Cardiac muscle cell (in vitro differentiated cells and primary cell): ENCODE measurements at places on chromosomes 1 and 21.

DNA sequence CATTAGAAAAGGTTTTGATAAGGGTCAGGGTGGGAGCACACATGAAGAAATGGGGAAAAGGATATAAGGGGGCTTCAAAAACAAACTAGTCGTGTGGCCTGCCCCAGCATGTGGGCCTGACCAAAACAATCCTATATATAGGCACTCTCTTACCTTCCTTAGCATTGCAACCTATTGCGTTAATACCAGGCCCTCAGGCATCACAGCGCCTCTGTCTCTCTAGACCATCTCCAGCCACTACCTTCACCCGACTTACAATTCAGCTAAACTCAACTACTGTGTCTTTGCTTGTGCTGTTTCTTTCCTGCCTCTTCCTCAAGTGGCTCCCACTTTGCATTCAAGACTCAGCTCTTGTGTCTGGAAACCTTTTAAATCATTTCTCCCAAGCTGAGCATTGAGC is 47.0 kb upstream of the GJA5 start:
- no peak for DNase-seq

- DNase-seq = peak; percentile 30
These were observed 156.9 kb downstream of the PPP1R12B start for GRCh38 chr1:202505356-202505755.

GRCh38 chr1:37946703-37947360 is at the start of gene INPP5B:
TSS of gene INPP5B (minus strand) at chr1:37947053. CDS start at chr1:37946308, 745 bp downstream.
- peak; percentile 93 for DNase-seq

DNA sequence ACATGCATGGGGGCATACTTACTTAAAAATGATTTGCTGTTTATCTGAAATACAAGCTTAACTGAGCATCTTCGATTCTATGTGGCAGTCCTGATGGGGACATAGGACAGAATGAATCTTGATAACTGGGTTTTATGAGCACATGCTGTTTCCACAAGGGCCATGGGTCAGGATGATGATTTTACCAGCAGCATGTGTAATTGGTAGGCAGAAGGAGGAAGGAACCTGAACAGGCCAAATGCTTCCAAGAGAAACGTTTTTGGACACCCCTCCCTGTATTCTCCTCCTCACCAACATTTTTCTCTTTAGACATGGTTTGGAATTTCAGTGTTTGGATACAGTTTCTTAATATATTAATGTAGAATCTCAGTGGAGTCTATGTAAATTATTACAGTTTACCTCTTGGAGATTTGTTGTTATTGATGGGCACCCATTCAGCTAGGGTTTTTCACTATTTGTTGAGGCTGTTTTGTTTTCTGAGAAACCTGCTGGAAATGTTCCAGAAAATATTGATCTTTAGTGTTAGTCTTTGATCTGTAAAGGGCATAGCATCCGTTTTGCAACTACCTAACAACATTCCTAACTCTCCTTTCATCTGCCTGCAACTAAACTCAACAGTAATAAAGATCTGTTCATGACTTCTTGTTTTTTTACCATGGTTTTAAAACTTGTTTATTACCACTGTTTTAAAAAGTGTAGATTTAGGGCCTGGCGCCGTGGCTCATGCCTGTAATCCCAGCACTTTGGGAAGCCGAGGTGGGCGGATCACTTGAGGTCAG is 42.0 kb downstream of the TBCE start:
- no peak for DNase-seq

GRCh38 chr1:84224905-84225304 is 76.6 kb upstream of the SAMD13 start:
- DNase-seq = no peak

DNA sequence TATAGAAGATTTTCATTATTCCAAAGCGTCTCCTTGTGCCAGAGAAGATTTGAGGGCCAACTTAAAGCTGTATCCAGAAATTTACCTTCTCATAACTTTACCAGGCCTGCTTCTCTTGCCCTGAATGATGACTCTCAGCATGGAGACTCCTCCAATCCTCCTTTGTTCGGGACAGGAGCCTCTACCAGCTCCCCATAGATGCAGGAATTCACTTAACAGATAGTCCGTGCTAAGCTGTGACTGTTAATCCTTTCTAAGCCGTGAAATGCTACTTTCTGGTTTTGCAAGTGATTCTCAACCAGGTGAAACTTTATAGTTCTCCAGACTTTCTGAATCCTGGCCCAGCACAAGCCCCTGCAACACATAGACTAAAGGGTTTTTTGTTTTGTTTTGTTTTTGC is 31.8 kb upstream of the KCND3 start:
- DNase-seq = no peak

- DNase-seq = no peak
These were observed 11.2 kb downstream of the MEF2D start for GRCh38 chr1:156489166-156489934.

DNA sequence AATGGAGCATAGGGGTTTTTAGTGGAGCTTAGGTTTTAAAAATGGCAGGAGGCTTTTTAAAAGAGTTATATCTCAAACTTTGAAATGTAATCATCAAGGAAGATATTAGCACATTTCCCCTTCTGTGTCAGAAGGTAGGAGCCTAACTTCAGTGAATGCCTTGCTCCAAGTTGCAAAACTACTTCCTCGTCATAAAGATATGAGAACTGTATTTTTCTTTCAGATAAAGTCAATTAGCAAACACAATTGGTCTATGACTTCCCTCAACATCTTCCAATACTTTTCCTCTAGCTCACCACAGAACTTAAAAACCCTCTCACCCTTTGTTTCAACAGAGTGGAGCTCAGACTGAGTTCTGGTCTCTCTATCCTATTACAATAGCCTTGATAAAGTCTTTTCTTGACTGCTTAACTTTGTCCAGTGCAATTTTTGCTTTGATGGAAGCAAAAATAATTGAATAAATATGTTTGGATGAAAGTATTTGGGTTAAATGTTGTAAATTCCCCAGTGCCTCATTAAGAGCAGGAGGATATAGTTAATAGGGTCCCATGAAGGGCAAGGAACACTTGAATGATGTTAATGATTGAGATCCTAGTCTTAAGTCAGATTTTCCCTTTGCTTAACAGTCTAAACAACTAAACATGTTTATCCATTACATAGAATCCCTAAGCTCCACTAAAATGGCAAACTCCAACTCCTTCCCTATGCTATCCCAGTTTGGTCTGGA is 58.9 kb downstream of the TNFSF18 start:
- no peak for DNase-seq
